ENCODE measurements at places on chromosomes 5 and 9. TPM values are rescaled to one million over a fixed set of nuclear protein-coding genes. Genes with fewer than 3 reads are reported as not detected.

Gene TMOD1
- 61.4 TPM for total RNA-seq

Gene ECM2
- not detected for total RNA-seq

Gene PCDHA11
- 9.9 TPM for total RNA-seq

Gene HTR4
- total RNA-seq, result 2.3 TPM

Data from cardiac muscle cell (in vitro differentiated cells and primary cell).